ENCODE measurements at places on chromosomes 2 and 18.
A peak's percentile ranks its signal among the peaks of the same experiment; 100 is the strongest.

DNA sequence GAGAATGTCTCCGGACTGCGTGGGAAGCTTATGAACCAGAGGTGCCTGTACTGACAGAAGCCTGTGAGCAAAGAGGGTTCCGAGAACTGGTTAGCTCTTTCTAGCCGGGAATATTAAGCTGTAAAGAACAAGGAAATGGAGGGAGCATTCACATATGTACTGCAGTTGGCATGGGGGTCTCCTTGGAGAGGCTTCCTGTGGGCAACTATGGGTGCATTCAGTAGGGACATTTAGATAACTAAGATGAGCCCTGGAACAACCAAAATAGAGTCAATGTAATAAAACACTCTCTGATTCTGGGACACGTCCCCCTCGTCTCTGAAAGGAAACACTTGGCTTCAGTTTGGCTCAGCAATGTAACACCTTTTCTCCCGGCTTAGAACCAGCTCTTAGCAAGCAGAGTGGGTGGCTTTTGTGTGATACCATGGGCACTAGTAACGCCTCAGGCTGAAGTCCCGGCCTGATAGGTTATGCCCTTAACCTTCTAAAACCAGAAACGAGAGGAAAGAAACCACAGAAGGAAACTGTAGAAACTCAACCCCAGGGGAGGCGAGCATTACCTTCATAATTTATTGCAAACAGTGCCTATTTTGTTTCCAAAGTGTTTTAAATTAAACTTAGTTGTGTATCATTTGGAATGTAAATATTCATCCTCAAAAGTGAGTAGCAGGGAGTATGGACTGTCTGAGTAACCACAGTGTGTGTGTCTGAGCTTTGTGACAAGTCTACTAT is 48.8 kb upstream of the LPIN2 start:
- DNase-seq: no peak

DNA sequence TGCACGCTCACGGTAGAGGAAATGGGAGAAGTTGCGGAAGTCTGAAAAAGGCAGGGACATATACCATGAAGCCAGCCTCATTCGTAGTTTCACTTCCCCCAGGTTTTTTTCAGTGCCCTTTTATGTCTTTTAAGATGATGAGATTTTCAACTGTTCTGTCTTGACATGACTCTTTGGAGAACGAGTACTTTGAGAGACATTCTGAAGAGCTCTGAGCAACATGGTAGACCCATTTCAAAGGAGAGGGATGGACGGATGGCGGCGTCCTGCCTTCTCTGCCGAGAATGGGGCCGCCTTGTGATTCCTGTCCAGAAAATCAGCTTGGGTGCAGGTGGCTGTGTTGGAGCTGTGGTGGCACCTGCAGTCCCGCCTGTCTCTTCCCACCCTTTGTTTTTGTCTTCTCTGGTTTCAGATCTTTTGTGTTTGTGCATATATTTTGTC is 41.7 kb downstream of the SH3BP4 start:
- no peak for DNase-seq

- DNase-seq: no peak
These were observed 12.4 kb upstream of the EPAS1 start for GRCh38 chr2:46284796-46285195.

- DNase-seq: no peak
These were observed 56.1 kb downstream of the DYNAP start for GRCh38 chr18:54647176-54647575.

DNA sequence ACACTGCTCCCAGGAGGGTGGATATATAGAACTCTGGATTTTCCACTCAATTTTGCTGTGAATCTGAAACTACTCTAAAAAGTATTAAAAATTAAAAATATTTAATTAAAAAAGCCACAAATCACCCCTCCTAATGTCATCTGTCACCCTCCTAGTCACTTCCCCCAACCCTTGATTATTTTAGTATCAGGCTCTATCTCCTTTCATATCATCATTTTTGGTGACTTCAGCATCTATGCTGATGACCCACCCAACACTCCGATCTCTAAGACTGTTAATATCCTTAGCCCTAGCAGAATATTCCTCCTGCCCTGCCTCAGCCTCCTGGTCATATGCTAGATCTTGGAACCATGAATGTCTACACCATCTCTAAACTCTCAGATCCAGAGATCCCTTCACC is 128.3 kb upstream of the SLC1A4 start:
- DNase-seq: no peak

DNA sequence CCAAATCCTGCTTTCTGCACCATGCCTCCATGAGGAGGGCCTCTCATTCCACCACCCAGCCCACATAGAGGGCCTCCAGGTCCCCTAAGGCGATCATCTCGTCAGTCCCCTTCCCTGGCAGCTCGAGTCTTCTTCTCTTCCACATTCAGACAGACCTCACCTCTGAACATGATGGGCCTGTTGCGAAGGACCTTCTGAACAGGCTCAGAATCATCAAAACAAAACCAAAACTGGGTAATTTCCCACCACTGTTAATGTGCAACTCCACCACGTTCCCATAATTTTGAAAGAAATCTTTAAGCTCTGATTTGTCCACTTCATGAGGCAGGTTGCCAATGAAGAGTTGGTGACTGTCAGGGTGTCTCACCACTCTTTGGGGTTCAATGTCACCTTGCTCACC is 20.4 kb downstream of the ZRANB3 start:
- no peak for DNase-seq

- DNase-seq: no peak
These were observed 2.8 kb upstream of the CTDSP1 start for GRCh38 chr2:218396688-218397462.

GRCh38 chr2:84970210-84970867 is 622 bp upstream of the KCMF1 start:
- DNase-seq: no peak

DNA sequence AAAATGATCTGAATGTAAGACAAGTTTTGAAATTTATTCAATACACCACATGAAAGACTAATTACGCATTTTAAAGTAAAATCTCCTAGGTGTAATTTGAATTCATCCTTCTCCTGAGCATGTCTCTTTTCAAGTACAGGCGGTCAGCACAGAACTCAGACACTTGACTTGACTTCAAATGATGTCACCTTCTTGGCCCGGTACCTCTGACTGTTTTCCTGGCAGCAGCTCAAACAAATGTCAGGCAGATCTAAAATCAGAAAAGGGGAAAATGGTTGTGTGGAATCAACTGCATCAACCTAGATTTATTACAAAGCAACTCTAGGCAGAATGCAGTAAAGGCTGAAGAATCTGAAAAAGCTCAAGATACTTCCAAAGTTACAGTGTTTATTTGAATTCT is 11.4 kb upstream of the PROKR1 start:
- no peak for DNase-seq

GRCh38 chr18:63022429-63023022 is 297.0 kb downstream of the BCL2 start:
- peak; percentile 27 for DNase-seq

GRCh38 chr18:48308755-48309575 is 100.2 kb downstream of the ZBTB7C start:
- no peak for DNase-seq

GRCh38 chr2:235956281-235956970 is 211.8 kb downstream of the GBX2 start:
- DNase-seq: no peak

DNA sequence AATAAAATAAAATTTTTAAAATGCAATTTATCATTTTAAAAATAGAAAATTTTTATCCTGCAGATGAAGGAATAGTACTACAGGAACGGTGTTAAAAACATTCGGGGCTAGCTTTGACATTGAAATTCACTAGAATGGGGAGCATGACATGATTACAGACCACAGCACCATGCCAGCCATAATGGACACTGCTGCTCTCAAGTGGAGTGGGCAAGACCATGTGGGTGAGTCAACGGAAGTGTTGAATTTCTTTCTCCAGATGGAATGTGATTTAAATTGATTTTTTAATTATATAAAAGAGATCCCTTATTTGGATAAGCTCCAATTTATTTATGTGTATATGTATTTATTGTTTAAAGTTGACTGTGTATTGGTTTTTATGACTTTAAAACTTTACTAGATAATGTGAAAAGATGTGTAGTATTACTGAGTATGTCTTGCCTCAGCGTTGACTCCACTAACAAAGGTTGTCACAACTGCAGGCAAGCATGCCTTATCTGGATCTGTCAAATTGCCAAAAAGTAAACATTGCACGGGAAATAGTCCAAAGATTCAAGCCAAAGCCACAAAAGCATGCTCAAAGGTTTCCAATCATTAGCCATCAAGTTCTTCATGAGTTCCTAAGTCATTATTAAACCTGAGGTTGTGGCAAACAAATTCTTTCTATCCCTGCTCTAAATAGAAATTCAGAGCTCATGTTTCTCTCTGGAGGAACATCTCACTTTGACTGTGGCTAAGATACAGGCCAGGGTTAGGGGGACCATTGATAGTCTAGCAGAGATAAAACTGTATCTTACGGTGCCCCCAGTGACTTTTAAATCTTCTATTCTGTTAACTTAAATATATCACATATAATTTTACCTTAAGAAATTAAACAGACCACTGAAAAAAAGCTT is 536.9 kb downstream of the TMX3 start:
- no peak for DNase-seq

DNA sequence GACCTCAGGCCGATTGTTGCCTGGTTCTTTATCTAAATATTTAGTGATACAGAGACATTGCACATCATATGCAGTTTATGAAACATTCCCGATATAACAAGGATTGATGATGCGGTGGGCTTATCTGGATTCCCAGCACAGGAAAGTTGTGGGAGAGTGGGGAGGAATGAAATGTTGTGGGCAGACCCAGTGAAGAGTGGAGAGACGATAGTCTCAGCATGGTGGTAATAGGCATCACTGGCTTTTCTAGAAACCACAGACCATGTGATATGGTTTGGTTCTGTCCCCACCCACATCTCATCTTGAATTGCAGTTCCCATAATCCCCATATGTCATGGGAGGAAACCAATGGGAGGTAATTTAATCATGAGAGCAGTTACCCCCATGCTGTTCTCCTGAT is 34.8 kb upstream of the RND3 start:
- DNase-seq: no peak

- no peak for DNase-seq
These were observed 507.4 kb upstream of the PKDCC start for GRCh38 chr2:41540272-41540998.

- DNase-seq: no peak
These were observed 12.4 kb downstream of the HS6ST1 start for GRCh38 chr2:128306081-128306930.

DNA sequence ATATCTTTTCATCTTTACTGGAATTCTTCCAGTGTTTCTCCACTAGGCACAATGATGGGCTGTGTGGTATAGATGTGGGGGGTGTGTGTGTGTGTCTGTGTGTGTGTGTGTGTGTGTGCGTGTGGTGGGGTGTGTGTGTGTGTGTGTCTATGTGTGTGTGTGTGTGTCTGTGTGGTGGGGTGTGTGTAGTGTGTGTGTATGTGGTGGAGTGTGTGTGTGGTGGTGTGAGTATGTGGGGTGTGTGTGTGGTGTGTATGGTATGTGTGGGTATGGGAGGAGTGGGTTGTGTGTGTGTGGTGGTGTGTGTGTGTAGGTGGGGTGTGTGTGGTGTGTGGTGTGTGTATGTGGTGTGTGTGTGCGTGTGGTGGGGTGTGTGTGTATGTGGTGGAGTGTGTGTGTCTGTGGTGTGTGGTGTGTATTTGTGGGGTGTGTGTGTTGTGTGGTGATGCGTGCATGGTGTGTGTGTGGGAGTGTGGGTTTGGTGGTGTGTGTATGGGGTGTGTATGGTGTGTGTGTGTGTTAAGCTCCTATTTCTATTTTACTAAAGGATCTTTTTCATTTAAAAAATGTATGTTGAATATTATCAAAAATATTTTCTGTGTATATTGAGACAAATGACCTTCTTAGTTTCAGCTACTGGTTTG is 84.2 kb downstream of the IRS1 start:
- no peak for DNase-seq

DNA sequence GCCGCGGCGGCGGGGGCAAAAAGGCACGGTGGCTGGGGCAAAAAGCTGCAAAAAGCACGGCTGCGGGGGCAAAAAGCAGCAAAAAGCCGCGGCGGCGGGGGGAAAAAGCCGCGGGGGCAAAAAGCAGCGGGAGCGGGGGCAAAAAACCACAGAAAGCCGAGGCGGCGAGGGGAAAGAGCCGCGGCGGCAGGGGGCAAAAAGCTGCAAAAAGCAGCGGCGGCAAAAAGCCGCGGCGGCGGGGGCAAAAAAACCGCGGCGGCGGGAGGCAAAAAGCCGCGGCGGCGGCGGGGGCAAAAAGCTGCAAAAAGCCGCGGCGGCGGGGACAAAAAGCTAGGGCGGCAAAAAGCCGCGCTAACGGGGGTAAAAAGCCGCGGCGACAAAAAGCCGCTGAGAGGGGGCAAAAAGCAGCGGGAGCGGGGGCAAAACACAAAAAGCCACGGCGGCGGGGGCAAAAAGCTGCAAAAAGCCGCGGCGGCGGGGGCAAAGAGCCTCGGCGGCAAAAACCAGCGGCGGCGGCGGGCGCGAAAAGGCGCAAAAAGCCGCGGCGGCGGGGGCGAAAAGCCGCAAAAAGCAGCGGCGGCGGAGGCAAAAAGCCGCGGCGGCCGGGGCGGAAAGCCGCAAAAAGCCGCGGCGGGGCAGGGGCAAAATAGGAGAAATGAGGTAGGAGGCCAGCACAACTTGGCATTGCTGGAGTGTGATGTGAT is 123.4 kb downstream of the ANKRD30BL start:
- DNase-seq: no peak

DNA sequence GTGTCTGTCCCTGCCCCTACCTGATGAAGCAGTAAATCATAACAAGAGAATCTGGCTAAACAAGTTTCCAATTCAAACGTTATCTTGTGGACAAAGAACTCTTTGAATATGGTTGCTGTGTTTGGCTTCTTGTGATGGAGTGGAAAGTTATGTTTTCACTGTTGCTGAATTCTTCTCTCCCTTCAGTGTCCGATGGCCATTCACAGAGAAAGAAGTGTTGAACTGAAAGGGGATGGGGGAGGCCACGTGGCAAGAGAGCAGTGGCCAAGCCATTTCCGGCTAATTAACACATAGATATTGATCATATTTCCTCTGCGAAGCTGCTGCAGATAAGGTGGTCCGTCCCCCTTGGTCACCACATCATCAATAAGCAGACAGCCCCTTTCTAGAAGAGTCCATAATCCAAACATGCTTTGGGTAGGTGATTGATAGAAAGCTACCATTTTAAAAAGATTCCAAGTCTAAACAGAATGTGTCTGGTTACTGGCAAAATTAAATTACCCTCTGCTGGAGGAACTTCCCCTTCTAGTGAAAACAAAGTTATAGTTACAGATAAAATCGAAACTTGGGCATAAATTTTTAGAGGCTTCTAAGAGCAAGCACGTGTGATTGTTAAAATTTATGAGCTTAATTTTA is 36.9 kb upstream of the FZD7 start:
- no peak for DNase-seq

DNA sequence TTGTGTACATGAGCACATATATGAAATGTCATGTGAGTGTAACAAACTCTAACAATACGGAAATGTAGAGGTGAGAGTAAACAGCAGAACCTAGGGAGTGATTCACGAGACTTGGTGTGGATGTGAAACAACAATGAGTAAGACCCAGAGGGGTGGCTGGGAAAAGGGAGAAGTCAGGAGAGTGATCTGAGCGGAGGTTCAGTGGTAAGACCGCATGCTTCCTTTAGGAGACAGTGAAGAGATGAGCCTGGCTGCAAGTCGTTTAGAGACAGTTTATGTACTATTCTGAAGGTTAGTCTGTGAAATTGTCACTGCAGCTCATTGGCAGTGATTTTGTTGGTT is 150.6 kb downstream of the PRPF40A start:
- DNase-seq: no peak

- DNase-seq: no peak
These were observed 75.3 kb upstream of the TRIB2 start for GRCh38 chr2:12641441-12641840.
